Amniotic stem cell (primary cell): ENCODE measurements at places on chromosomes 4 and X.

DNA sequence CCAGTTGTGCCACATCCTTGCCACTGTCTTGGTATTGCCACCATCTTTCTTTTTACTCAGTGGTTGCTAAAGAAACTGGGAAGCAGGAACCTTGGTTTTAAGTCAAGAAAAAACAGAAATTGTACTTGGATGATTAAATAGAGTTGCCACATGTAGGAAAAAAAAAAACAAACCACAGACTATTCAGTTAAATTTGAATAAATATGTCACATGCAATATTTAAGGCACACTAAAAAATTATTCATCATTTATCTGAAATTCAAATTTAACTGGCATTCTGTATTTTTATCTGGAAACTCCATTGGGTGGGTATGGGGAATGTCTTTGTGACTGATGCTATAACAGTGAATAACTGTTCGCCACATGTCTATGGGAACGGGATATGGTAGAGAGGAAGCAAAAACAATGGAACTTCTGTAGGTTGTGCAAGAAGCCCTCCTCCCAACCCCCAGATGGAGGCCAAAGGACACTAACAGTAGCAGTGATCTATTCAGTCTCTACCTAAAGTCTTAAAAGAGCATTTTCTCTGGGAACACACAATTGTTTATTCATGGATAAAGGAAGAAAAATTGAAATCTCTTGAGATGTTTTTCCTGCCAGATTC lies 57.0 kb upstream of the PLAC8 start:
- no peak for DNase-seq

GRCh38 chrX:143340190-143340589 lies 177.1 kb downstream of the SPANXN3 start:
- no peak for DNase-seq

DNA sequence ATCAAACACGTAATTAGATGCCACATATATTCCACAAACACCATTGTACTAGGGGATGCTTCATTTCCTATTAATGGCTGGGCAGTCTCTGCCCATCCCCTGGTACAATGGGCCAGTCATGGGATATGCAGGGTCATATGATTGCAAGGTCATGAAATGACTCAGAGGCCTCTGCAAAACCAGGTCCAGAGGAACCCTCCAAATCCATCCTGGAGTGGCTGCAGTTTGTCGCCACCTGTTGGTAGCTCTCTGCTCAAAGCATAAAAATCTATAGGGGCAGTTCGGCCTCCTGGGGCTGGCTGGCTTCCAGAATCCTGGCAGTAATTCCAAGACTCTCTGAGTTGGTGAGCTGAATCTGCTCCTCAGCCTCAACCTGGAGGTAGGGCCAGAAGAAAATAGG lies 22.9 kb upstream of the PUDP start:
- DNase-seq: no peak

DNA sequence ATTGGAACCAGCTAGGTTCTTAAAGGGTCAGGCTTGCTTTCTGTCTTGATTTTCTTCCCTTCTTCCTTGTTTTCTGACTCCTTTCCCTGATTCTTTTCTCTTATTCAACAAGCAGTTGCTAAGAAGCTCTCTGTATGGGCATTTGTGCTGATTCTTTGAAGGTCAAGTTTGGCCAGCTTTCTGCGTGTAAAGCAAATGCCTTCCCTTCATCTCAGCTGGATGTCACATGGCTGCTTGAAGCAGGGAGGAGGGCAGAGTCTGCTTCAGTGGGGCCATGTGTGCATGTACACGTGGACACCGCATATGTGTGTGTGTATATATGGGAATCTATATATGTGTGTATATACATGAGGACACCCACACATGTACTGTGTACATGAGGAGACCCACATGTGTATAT lies 139.9 kb upstream of the ATP6AP2 start:
- no peak for DNase-seq

- no peak for DNase-seq
These were observed 264.5 kb upstream of the ANKRD50 start for GRCh38 chr4:124977045-124977444.

DNA sequence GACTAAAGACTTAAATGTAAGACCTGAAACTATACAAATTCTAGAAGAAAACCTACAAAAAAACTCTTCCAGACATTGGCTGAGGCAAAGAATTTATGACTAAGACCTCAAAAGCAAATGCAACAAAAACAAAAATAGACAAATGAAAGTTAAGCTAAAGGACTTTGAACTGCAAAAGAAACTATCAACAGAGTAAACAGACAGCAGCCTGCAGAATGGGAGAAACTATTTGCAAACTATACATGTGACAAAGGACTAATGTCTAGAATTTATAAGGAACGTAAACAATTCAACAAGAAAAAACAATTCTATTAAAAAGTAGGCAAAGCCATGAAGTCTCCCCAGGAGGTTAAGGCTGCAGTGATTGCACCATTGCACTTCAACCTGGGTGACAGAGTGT lies 9.1 kb downstream of the FAM47E start:
- no peak for DNase-seq

GRCh38 chrX:11346121-11346682 lies 53.0 kb downstream of the AMELX start:
- DNase-seq: no peak

DNA sequence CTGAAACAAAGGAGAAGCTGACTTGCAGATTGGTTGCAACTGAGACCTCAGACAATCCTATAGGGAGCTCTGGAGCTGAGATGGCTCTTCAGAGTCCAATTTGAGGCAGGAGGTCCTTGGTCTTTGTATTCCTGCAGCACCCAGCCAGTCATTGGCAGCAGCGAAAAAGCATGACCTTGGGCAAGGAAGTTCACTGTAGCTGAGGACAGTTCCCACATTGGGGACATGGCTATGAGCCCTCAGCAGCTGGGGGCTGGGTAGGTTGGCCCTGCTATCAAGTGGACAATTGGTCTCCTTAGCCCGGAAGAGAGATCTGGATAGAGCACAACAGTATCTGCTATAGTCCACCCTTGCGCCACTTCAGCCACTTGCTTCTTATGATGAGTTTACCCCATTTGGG lies 56.9 kb upstream of the ATP6AP2 start:
- DNase-seq: no peak

- no peak for DNase-seq
These were observed 98.4 kb upstream of the TENM3 start for GRCh38 chr4:182144626-182145333.

- peak; percentile 24 for DNase-seq
These were observed 6.2 kb upstream of the IQSEC2 start for GRCh38 chrX:53287493-53288138.

DNA sequence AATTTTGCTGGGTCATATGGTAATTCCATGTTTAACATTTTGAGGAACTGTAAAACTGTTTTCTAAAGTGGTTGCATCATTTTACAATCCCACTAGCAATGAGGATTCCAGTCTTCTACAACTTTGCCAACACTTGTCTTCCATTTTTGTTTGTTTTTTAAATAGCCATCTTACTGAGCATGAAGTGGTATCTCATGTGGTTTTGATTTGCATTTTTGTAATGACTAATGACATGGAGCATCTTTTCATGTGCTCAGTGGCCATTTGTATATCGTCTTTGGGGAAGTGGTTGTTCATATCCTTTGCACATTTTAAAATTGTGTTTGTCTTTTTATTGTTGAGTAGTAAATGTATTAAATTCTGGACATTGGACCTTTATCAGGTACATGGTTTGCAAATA lies 94.7 kb downstream of the TMEM131L start:
- no peak for DNase-seq

- no peak for DNase-seq
These were observed 72.5 kb downstream of the UBE2K start for GRCh38 chr4:39770471-39770870.

DNA sequence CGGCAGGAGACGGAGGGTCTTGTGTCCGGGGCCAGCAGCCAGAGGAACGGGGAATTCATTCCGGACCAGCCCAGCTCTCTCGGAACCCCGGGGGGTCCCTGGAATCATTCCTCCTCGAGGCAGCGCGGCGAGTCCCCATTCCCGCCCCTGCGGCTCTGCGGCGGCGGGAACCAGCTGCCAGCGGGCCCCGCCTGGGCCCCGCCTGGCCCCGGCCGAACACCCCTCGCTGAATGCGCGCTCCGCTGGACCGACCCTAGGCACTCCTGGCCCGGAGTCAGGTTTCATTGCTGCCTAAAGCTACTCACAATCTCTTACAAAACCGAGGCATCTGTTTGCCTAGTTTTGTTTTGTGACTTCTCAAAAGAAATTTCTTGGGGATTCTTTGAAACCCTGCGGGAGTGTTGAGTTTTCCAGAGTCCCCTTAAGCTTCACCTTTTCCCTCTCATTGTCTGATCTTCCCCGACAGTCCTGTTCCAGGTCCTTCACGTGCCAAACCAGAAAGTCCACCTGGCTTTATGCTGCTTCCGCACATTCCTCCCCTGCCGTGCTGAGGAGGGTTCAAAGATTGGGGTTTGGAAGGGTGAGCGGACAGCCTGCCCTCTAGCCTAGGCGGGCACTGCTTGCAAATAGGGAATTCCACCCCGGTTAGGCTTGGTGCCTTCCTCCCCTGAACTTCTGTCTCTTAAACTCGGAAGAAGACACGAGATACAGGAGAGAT lies 789 bp downstream of the ARHGAP10 start:
- DNase-seq: no peak

GRCh38 chrX:77160301-77160700 lies 286.9 kb upstream of the FGF16 start:
- no peak for DNase-seq

DNA sequence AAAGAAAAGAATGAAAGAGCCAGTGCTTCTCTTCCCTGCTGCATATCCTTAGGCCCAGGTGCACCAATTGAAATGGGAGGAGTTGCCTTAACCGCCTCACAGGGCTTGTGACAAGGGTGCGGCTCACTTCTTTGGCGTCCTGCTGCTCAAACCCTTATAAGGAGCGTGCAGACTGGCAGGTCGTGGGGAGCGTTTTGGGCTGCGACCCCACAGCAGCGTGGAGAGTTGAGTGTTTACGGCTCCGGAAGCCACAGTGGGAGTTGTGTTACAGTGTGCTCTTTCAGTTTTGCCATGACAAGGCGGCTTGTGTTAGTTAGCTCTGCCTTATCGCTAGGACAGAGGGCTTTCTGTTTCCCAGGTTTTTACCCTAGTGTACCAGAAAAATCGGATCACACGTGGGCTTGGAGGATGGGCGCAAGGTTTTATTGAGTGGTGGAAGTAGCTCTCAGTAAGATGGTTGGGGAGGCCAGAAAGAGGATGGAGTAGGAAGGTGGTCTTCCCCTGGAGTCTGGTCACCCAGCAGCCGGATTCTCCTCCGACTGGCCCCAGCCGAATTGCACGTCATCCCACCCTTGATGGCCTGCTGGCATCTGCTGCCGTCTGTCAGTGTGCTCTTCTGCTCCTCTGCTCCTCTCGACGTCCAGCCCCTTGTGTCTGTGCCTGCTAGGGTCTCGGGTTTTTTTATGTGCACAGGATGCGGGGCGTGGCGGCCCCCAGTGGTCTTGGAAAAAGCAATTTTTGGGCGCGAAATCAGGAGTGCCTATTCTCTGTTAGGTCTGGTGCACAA lies 718.9 kb downstream of the ARAP2 start:
- DNase-seq: no peak

DNA sequence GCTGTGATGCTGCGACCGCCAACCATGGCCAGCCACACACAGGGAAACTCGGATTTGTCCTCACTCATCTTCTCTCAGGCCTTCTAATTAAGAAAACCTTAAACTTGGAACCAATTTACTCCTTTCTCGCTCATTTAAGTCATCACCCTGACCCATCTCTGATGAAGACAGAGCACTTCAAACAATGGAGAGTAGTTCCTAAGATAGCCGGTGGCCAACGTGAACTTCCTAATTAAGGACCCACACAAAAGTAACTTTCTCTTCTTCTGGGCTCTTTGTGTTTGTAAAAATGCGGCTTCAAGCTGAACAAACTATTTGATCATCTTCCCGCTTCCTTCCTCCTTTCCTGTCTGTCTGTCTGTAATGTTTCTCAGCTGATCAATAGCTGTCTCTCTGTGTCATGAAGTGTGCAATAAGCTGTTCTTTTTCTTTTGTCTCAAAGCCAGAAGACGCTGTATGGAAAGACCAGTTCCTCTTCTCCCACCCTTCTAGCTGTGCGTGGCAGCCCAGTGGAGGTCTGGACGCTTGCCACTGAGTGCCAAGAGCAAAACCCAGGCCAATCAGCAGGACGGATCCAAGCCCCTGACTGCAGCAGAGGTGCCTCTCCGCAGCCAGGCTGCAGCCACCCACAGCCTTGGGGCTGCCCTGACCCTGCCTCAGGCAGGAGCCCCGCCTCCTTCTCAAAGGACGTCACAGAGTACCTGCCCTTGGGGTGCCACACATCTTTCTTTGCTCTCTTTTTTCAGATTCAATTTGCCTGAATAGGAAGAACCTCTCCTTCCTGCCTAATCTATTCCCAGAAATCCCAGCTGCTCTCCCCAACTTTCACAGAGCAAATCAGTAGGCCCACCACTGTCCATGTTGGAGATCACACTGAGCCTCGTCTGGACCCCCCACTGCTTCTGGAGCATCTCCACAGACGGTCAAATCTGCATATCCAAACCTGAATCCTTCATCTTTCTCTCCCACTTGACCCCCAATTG lies 59.3 kb downstream of the MAML3 start:
- no peak for DNase-seq

GRCh38 chr4:102843938-102844337 lies 16.6 kb upstream of the UBE2D3 start:
- no peak for DNase-seq
